B cell (primary cell): ENCODE measurements at places on chromosomes 7 and 10.

- no peak for DNase-seq
Observed at GRCh38 chr10:18474118-18474455, 177.3 kb downstream of the NSUN6 start.

DNA sequence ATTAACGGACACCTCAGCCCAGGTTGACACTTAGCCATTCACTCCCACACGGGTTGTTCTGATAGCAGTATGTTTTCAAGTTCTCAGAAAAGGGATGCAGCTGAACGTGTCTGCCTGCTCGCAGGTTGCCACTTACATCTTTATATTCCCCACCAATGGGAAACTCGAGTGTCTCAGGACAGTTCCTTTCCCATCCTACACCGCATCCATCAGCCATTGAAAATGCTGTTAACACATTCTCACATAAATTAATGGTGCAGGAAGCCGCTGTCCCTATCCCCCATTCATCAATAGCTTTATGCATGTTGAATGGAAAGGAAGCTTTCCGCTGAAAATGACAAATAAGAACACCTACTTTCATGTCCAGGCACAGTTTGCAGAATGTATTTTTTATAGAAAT lies 1.7 kb upstream of the FGFR2 start:
- DNase-seq: no peak

DNA sequence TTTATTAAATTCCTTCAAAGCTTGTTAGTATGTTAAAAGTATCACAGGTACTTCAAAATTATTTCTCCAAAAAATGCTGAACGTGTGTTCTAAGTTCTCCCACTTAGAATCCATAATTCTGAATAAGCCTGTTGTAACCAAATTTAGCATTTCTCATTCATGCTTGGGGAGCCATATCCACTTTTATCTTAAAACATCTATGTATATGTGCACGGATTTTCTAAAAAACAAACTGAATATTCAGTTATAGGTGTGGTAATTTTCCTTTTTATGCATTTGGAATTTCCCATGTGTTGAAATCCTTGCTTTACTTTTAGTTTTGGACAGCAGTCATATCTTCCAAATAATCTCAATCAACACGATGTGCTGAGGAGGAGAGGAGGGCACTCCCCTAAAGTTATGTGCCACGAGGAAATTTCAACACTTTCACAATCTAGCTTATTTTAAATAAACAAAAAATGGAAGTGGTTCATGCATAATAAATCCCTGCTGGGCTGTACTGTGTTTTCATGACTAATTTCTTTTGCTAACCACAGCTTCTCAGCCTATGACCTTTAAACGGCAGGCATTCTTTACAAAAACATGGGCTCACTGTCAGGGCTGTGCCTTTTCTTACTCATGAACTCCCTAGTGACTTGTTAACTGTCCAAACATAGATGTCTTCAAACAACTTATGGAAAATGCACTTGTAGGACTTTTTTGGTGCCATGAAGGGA lies 380.3 kb upstream of the SEMA3C start:
- no peak for DNase-seq

DNA sequence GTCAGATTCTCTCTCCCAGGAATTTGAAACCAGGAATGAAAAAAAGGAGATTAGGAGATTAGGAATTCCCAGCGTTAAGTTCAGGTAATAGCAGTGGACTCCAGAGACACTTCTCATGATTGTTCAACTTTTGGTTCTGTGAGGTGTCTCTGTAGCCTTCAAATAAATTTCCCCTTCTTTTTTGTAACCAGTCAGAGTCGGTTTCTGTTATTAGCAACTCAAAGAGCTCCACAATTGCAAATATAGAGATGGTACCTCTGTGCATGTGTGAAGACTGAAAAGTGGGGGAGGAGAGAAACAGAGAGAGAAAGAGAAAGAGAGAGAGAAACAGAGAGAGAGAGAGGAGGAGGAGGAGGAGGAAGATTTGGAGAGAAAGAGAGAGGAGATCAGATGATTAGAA lies 112.8 kb upstream of the STEAP1B start:
- DNase-seq: no peak

GRCh38 chr10:59586407-59586891 lies 123.2 kb downstream of the SLC16A9 start:
- no peak for DNase-seq
